ENCODE measurements at places on chromosomes 6 and 20.

DNA sequence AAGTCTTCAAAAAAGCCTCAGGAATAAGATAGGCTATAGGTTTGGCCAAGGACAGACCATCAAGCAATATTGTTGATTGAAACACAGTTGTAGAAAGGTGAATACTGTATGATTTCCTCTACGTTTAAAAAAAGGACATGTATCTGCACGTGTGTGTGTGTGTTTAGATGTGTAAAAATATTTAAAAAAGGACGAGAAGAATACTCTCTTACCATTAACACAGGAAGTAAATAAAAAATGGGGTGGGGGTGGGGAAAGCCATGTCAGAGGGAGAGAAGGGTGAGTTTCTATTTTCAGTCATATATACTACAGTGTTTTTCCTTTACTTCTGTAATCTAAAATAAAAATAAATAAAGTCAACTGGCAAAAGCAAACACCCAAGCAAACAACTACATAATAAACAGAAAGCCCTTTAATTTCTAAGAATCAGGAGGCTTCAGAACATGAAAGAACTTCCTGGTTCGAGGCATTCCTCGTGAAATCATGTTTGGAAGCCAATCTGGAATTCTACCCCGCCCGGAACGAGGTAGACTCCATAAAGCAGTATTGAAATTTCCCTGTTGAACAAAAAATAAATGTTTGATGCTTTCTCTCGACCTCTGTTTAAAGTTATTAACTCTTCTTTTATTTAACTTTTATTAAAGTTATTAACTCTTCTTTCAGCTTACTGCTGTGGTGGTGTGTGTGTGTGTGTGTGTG lies 158.1 kb upstream of the ZNF217 start:
- DNase-seq = no peak

- peak; percentile 65 for DNase-seq
These were observed 117.1 kb upstream of the EEF1E1 start for GRCh38 chr6:8219352-8219943.

DNA sequence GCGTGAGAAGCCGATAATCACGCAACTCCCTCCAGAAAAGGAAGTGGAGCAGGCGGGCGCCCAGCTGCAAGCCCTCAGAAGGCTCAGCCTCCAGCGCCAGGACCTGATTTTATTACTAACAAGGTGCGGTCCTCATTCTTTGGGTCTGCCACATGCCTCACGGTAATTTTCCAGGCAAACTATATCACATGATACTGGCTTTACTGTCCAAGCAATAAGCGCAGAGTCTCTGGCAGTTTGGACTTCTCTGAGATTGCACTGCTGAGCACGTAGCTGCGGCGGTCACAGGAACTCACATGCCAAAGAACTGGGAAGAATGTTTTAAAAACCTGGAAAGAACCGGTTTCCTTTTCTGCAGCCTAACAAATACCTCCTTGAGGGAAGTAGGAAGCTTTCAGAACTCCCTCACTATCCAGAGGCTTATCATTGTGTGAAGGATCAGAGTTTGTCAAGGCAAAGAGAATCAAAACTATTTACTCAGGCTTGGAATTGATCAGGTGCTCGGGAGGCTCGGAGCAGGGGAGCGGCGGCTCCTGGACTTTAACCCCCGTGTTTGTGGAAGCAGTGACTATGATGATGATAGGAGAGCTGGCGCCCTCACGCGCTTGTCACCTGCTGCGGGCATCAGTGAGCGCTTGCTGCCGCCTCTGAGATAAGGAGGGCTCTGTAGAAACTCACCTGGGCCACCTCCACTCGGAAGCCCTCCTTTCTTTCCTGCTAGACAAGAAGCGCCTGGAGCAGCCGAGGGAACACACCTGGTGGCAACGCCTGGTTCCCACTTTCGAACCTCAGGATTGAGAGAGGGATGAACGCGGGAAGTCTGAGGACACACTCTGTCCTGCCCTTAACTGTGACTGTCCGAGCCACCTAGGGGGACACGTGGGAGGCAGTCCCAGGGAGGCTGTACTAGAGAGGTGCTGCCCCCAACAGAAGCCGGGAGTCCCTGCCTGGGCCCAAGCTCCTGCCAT lies 27.2 kb upstream of the SYNJ2 start:
- peak; percentile 4 for DNase-seq

DNA sequence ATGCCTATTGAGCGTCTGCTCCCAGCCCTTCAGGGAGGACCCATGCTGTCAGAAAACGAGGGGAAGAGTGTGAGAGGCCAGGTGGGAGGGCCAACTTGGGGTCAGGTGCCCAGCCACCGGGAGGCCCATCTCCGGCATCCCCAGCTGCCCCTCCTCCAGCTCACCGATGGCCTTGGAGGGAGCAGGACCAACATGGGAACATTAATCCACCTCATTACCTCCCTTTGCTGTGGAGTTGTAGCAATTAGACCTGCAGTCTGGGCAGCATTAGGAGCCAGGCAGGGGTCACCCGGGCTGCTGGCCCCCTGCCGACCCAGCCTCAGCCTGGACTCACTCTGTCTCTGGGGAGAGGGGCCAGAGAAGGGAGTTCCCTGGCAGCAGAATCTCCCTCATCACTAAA lies 25.1 kb downstream of the DLGAP4 start:
- DNase-seq = no peak

- DNase-seq = no peak
These were observed 154.2 kb downstream of the BTBD9 start for GRCh38 chr6:38485488-38485887.

- no peak for DNase-seq
These were observed 126.8 kb upstream of the HCRTR2 start for GRCh38 chr6:55047451-55048044.
